ENCODE measurements at places on chromosomes 16 and 17. TPM values are rescaled to one million over a fixed set of nuclear protein-coding genes. Genes with fewer than 3 reads are reported as not detected.
A peak's percentile ranks its signal among the peaks of the same experiment; 100 is the strongest.

FOXL1 gene
- total RNA-seq, result 4.1 TPM

TLCD3A gene
- 22.7 TPM for total RNA-seq

DNA sequence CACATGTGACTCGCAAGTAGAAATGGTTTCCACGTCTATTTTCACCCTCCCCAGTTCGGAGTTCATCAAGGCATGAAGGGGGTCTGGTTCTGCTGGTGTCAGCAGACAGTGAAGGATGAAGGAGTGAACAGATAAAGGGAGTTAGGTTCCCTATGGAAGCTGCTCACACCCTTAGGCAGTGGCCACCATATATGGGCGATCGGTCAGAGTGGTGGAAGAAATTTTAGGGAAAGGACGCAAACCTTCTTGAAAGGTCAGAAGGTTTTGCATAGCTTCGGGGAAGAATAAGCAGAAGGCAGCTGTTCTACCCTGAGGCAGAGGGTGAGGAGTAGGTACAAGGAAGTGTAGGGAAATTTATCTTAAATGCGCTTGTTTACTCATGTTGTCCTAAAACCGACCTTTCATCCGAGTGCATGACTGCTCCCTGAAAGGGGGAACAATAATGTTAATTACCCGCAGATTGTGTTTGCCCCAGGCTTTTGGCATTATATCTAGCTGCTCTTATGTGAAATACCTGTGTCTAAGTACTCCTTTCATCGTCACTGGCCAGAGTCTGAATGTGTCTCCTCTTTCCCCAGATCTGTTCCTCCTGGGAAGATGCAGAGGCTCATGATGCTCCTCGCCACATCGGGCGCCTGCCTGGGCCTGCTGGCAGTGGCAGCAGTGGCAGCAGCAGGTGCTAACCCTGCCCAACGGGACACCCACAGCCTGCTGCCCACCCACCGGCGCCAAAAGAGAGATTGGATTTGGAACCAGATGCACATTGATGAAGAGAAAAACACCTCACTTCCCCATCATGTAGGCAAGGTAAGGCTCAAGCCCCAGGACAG is 12.5 kb downstream of the CDH5 start:
- no peak for DNase-seq

TP53TG3C gene
- not detected for total RNA-seq

- DNase-seq, result peak; percentile 64
Measured at GRCh38 chr17:61583242-61583641, 7.8 kb downstream of the NACA2 start.

- DNase-seq, result no peak
Measured at GRCh38 chr16:47234-47633, 6.2 kb downstream of the POLR3K start.

DNA sequence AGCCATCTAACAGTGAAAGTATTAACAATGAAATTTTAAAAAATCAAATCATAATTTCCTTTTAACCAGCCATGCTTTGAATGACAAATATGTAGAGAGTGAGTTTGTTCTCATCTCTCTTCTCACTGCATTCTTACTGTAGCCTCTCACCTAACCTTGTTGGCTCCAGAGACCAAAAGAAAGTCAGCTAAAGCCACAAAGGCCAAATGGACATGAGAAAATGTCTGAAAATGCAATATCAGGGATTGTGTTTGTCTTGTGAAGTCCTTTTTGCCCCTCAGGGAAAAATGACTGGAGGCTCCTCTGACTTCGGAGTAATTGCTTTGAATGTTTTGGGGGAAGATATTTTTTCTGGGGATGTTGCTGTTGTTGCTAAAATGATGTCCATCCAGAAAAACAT is 166.3 kb downstream of the SLC39A11 start:
- peak; percentile 9 for DNase-seq

- DNase-seq, result no peak
Measured at GRCh38 chr17:61313461-61314326, 85.9 kb upstream of the TBX2 start.

DNA sequence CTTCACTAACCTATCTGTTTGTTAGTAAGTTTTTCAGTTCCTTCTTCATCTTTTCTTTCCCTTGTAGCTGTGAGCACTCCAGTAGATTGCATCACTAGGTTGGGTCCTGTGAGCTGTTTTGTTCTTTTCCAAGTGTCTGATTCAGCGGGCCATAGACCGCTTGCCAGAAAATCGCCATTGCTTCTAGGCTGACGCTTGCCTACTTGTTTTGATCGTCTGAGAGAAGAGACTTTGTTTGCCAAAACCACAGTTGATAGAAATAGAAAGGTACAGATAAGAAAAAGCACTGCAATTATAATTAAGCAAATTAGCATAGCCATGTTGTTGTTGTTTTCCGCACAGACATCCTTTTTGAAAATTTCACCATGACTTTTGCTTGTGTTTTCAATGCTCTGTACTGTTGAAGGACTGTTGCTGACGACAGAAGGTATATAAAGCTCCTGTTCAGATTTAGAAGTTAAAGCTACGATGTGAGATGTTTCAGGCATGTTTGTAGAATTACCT is 3.1 kb downstream of the EVI2A start:
- peak; percentile 87 for DNase-seq
